ENCODE measurements at places on chromosomes 5 and 9. TPM values are rescaled to one million over a fixed set of nuclear protein-coding genes. Genes with fewer than 3 reads are reported as not detected.

- DNase-seq: no peak
These were observed 5.8 kb upstream of the PLPP1 start for GRCh38 chr5:55540525-55540924.

GRCh38 chr9:112544477-112544876, 57.9 kb downstream of the KIAA1958 start:
- DNase-seq: no peak

GRCh38 chr9:69149321-69149807, 24.7 kb upstream of the TJP2 start:
- no peak for DNase-seq

The CCL21 gene
- 367 TPM for polyA plus RNA-seq

The PIP5KL1 gene
- 0.42 TPM for polyA plus RNA-seq

All from spleen (tissue), 13 donors.